SK-N-SH (cell line): ENCODE measurements at places on chromosomes 6 and 20.

GRCh38 chr20:57080796-57081195, 185.6 kb downstream of the BMP7 start:
- DNase-seq = no peak

DNA sequence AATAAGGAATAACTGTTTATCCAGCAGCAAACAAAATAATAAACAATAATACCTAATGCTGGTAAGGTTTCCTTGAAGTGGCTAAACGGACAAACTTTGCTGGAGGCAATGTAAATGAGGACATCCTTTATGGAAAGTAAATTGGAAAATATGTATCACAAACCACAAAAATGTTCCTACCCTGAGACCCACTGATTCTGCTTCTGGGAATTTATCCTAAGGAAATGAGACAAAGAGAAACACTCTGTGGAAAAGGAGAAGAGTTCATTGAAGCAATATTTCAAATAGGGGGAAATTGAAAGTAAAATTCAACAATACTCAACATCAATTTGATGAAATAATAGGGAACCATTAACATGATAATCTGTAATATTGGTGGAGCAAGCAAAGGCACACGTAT, 37.9 kb downstream of the MAFB start:
- no peak for DNase-seq

- DNase-seq = no peak
Observed at GRCh38 chr6:26044140-26045064, 42.8 kb upstream of the HFE start.

- no peak for DNase-seq
Observed at GRCh38 chr6:25689966-25690365, 38.0 kb downstream of the SCGN start.

DNA sequence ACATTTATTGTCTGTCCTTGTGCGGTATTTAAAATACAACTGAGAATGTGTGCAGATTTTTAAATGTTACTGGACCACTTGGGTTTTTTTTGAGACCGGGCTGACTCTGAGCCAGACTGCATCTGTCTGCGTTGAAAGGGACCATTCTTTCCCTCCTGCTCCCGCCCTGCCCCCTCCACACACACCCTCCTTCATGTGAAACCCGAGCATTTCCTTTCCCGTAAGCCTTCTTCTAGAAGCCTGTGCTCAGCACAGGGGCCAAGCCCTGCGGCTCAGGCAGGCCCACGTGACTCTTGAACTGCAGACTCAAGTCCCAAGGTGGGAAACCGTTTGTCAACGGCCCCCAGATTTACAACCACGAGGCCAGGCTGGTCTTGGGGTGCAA, 82.7 kb upstream of the FOXC1 start:
- no peak for DNase-seq

DNA sequence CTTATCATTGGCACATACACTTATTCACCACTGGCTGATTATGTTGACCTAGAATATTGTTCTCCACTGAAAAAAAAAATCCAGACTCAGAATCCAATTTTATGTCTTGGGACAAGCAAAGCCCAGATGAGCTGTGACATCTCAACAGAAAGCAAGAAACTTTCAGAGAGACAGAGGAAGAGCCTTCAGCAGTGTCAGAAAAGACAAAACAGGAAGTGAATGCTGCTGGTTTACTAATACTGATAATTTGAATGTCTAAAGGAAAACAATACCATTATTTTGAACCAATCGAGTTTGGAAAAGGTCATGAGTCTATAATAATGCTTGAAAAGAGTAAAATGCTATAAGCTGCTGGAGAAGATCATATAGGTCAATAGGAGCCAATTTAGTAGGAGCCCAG, 179.8 kb upstream of the RIMS1 start:
- DNase-seq = no peak

DNA sequence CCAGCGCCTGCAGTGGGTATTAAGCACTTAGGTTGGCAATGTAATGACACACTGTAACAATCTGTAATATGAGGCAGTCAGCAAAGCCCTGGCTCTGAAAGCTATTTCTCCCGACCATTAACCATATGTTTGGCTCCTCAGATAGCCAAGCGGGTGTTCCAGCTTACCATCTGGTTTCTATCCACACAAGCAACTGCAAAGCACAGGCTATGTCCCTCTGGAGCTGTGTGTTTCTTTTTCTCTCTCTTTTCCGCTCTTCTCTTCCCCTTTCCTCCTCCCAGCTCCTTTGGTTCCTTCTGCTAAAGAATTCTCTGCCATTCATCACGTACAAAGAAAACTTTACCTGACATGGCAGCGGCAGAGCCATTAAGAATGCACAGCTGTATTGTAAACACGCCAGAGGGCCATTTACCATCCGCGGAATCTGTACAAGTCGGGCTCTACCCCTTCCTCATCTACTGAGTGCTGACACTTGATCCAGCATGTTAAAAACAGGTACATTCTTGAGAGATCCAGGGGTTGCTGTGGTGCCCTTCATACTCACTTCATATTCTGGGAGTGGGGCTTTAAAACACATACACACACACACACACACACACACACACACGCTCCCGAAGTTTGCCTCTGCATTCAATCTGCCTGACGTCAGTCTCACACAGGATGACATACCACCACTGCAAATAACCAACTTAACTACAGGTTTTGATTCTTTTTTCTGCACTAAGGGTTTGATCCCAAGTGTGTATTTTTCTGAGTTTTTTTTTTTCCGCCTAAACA, 77.2 kb downstream of the BACH2 start:
- DNase-seq = peak; percentile 64
